Endothelial cell of umbilical vein (primary cell): ENCODE measurements at places on chromosomes 7 and 10. TPM values are rescaled to one million over a fixed set of nuclear protein-coding genes. Genes with fewer than 3 reads are reported as not detected.

DNA sequence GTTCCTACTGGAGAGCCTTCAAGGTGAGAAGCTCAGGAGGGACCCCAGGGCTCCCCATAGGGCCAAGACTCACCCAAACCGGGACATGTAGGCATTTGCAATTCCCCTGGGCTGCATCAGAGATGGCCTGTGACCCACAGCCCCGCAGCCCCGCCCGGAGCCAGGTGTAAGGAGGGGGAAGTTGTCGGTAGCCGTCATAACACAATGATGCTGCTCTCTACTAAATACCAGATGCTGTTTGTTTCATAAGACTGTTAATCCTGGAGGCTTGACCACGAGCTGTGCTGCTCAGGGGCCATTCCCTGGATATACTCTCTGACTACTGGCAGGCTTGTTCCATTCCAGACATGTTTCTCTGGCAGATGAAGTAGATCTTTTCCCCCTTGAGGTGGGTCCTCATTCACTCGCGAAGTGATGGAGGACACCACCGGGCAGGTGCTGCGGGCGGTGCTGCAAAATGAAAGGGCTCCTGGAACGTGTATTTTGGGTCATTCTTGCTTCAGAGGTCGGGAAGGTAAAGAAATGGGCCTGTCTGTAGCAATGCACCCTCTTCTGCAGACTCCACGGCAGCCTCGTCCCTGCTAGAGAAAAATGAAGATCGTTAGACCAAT is 61.1 kb downstream of the MKI67 start:
- DNase-seq, result no peak

Gene ASL
- total RNA-seq, result 48.4 and 50.5 TPM in 2 replicates

DNA sequence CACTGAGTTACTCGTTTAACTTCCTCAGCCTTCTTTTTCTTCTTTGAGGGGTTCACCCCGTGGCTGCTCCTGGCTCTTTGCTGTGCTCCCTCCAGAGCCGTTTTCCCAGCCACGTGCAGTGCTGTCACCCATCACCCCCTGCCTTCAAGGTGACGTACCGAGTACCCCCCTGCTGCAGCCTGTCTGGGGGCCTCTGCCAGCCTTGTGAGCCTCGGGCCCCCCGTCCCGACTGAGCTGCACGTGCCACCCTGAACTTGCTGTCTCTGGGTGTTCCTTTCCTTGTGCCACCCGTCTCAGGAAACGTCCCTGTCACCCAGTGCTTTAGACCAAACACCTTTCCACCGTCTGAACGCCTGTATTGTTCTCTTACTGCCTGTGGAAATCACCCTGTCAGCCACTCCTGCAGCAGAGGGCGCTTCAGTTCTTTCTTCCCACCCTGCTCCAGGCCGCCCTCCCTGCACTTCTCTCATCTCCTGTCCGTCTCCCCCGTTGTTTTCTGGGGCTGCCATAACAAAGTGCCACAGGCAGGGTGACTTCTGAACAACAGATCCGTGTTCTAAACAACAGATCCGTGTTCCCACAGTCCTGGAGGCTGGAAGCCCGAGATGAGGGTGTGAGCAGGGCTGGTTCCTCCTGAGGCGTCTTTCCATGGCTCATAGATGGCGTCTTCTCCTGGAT is 44.6 kb downstream of the WDR37 start:
- no peak for DNase-seq

- DNase-seq, result no peak
Measured at GRCh38 chr10:106771154-106771553, 393.4 kb downstream of the SORCS1 start.

GRCh38 chr7:33982425-33982786 is 77.1 kb downstream of the BMPER start:
- DNase-seq, result peak; percentile 41

GRCh38 chr10:132360766-132361447 is 28.9 kb downstream of the LRRC27 start:
- DNase-seq, result no peak

DNA sequence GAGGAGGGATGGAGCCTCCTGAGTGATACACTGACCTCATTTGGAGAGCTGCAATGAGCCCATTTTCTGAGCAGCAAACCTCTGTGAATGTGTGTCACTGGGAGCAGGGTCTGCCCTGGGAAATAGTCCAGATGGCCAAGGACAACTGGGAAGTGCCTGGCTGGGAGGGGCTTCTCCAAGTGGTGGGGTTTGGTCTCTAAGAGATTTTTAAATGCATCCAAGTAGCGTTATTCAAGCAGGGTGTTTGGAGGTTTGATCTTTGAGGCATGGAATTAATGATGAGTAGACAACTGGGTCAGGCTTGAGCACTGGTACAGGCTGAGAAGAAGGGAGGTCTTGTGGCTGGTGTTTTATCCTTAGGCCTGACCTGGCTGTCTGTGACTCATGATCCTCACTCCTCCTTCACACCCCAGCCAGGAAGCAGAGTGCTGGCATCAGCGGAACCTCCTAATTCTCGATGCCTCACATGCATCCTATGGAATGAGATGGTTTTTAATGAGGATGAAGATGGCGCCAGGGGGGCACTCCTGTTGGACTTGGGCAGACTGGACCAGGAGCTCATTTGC is 3.3 kb downstream of the GOLGA7B start:
- no peak for DNase-seq

Gene WEE2
- total RNA-seq, result not detected in 2 replicates

- DNase-seq, result no peak
Measured at GRCh38 chr7:71220210-71220695, 88.3 kb downstream of the GALNT17 start.

Gene GIMAP7
- total RNA-seq, result 42.4 and 51.1 TPM in 2 replicates

Gene CALHM3
- total RNA-seq, result not detected in 2 replicates

Gene SUN3
- not detected in 2 replicates for total RNA-seq

DNA sequence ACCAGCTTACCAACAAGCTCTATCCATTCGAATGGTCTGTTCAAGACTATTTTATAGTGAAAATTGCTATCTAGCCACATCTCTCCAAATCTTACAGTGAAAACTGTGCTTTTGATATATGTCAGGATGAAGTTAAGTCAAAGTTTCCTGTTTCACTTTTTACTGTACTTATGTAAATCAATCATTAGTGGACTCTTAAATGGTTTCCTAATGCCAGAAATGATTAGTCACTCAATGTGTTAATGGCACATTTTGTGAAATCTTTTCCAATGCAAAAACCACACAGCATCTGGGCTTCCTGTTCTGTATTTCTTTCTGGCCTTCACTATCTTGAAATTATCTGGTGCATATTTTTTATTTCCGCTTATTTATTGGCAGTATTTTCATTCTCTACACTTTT is 87.3 kb upstream of the STEAP1B start:
- peak; percentile 91 for DNase-seq
